ENCODE measurements at places on chromosomes 6 and 20.
A peak's percentile ranks its signal among the peaks of the same experiment; 100 is the strongest.

- no peak for DNase-seq
Measured at GRCh38 chr6:5403609-5404008, 142.3 kb downstream of the FARS2 start.

DNA sequence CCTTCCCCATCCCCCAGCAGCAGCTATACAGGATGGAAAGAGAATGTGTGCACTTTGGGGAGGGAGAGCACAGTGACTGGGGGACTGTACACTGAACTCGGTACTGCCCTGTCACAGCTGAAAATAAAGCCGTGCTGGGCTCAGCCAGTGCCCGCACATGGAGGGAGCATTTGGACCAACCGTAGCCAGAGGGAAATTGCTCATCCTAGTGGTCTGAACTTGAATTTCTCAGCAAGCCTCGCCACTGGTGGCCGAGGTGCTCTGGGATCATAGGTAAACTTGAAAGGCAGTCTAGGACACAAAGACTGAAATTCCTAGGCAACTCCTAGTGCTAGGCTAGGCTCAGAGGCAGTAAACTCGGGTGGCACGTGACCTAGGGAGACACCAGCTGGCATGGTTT lies 61.0 kb downstream of the DZANK1 start:
- DNase-seq: no peak

GRCh38 chr6:112504621-112505020 lies 157.5 kb downstream of the RFPL4B start:
- DNase-seq: no peak

- no peak for DNase-seq
Measured at GRCh38 chr6:88443554-88443953, 277.4 kb upstream of the CNR1 start.

GRCh38 chr6:12585497-12585958 lies 131.0 kb upstream of the PHACTR1 start:
- DNase-seq: no peak

DNA sequence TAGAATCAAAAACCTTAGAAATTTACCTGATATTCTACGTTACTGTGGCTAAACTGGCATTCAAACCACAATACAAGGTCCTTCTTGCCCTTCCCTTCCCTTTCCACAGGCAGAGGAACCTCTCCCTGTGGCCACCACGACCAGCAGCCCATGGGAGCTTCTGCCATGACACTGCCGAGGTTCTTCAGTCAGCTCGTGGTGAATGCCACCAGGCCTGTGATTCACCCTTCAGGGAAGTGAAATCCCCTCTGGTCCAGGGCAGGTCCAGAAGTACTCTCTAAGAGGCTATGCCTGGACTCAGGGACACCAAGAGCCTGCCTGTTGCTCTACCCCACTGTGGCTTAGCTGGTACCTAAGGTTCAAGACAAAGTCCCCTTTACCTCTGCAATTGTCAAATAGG lies 123.0 kb downstream of the HTR1B start:
- no peak for DNase-seq

DNA sequence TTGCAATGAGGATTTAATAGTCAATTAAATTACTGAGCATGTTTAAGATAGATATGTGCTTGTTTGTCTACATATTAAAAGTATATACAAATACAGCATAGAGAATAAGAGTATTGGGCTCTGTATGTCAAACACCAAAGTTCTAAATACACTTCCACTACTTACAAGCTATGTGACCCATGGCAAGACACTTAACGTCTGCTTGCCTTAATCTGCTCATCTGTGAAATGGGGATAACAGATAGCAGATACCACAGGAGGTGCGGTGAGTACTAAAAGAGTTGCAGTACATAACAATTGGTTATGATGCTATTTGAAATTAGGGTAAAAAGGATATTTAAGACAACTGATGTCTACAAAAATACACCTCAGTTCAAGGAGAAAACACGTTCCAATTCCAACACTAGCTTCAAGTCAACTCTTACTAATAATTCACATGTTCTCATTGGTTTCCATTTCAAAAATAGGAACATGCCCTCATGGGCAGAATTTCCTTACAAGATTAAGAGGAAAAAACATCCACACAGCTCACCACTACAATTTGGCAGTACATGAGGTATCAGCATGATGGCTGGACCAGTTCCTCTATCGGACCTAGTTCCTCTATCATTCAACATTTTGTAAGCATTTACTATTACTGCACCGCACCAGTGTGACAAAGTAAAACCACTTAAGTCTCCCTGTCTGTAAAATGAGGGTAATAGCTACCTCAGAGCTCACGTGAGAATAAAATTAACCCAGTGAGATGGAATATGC lies 101.1 kb downstream of the SMLR1 start:
- no peak for DNase-seq

DNA sequence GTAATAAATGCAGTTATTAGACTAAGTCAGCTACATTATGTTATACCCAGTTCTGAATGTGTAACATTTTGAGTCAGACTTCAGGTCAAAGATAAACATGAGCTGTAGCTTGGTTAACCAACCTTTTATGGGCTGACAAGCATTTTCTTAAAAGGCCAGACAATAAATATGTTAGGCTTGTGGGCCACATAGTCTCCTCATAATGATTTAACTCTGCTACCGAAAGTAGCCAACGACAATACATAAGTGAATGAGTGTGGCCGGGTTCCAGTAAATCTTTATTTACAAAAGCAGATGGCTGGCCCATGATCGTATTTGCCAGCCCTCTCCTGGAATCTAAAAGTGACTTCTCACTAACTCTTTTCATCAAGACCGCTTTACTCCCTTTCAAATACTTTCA lies 49.9 kb downstream of the ATG5 start:
- DNase-seq: no peak

- DNase-seq: no peak
Measured at GRCh38 chr6:69398729-69399128, 398.1 kb downstream of the LMBRD1 start.

- DNase-seq: no peak
Measured at GRCh38 chr6:89536231-89536630, 102.3 kb downstream of the LYRM2 start.

GRCh38 chr6:25303254-25303653 lies 24.1 kb downstream of the CARMIL1 start:
- DNase-seq: no peak

GRCh38 chr6:37882724-37883413 lies 63.3 kb downstream of the ZFAND3 start:
- DNase-seq: no peak

DNA sequence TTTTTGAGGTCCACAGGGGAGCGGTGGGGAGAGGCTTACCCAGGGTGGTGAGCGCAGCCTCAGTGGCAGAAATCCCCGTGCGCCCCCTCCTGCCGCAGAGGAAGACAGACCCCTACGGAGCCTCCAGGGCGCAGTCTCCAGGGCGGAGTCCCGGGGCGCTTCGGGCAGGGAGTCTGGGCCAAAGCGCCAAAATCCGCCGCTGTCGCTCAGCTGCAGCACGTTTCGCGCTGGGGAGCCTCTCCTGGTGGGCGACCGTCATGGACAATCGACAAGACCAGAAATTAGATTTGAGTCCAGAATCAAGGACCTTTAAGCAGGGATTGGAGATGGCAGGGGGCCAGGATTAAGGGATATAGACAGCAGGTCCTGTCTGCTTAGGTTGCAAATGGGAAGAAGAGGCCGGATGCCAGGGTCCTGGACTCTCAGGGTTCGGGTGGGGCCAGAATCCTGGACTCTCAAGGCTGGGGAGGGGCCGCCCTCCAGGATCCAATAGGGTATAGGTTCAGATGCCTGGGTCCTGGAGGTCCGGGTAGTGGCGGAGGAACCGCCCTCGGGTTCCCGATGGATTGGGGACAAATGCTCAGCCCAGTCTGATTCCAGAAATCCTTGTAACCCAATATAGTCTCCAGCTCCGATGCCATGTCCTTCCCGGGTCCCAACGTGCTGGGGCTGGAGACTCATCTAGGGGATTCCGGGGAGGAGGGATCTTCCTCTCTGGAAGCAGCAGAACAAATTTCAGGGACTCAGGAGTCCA lies 7.9 kb upstream of the HLA-E start:
- no peak for DNase-seq

DNA sequence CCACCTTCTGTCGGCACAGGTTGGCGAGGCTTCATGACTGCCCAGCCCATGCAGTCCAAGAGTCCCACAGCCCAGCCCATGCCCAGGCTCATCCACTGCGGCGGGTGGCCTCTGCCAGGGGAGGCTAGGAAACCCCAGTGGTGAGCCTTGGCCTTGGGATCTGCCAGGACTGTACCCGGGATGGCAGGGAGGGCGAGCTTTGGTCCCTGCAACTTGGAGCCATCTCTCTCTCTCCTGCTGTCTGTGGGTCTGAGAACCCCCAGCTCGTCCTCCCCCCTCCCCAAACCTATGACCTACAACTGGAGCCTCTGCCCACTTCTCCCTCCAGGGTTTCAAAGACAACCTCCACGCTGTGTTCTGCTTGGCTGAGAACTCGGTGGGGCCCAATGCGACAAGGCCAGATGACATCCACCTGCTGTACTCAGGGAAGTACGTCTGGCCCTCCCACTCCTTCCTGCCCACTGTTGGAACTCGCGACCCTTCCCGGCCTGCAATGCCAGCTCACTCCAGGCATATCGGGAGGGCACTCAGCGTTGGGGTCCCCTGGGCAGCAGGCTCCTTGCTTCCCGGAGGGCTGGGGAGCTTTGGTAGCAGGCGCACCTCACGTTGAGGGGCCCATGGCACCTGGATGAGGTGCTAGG lies 19.7 kb downstream of the NPEPL1 start:
- no peak for DNase-seq

DNA sequence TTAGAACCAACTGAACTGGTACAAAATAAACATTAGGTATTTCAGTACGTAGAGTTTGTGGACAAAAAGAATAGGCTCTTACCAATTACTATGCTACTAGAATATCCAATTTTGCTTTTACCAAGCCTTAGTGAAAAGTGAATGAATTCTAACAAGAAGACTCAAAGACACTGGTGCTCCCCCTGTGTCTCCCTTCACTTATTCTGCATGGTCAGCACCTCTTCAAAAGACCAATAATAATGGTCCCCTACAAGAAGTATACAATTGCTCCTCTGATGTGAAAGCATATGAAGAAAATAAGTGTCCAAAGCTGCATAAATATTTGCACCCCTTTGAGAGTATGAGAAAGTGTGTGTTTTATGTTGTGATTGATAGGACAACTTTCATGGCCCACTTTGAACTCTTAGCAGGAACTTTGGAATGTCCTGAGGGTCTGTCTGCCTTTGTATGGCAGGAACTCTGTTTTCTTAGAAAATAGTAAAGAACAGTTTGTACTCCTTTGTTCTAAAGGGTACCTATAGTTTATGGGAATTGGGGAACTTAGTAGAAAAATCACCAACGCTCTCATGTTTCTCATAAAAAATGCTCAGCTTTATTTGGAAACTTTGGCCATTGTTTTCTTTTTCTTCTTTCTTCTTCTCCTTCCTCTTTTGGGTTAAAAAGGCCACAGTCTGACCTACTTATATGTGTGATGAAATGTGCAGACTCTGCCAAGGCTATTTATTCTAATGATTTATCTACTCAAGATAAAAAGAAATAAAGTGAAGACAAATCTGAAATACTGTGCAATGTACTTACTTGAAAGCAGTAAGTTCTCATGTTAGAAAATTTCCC lies 352.4 kb downstream of the LAMA2 start:
- DNase-seq: no peak

GRCh38 chr20:25574411-25574810 lies 10.9 kb downstream of the NINL start:
- DNase-seq: no peak

GRCh38 chr6:31180500-31180899 lies 10.0 kb upstream of the POU5F1 start:
- peak; percentile 86 for DNase-seq

- DNase-seq: no peak
Measured at GRCh38 chr20:48162621-48163020, 377.3 kb upstream of the SULF2 start.

GRCh38 chr6:76026101-76026500 lies 46.4 kb downstream of the IMPG1 start:
- no peak for DNase-seq

DNA sequence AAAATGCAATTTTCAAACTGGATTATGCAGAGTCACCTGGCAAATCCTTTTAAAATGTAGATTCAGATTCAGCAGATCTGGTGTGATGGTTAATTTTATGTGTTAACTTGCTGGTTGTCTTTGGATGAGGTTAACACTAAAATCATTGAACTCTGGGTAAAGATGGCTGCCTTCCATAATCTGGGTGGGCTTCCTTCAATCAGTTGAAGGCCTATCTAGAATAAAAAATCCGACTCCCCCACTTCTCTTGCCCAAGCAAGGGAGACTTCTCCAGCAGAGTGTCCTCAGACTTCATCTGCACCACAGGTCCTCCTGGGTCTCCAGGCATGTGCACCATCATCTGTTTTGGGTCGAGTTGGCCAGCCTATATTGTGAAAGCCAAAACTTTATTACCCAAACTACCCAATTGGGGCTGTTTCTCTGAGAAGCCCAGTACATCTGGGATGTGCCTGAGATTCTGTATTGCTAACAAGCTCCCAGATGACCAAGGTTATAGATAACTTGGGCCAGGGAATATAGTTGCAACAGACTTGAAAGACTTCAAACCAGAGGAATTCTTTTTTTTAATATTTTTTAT lies 1.6 kb upstream of the SLC17A5 start:
- no peak for DNase-seq

GRCh38 chr20:49759266-49759950 lies 45.7 kb upstream of the B4GALT5 start:
- no peak for DNase-seq

- DNase-seq: peak; percentile 48
Measured at GRCh38 chr20:45229264-45230056, 8.3 kb downstream of the SEMG2 start.

- no peak for DNase-seq
Measured at GRCh38 chr6:40391851-40392517, 195.2 kb downstream of the LRFN2 start.

GRCh38 chr6:44867571-44868334 lies 460.4 kb upstream of the RUNX2 start:
- peak; percentile 40 for DNase-seq

DNA sequence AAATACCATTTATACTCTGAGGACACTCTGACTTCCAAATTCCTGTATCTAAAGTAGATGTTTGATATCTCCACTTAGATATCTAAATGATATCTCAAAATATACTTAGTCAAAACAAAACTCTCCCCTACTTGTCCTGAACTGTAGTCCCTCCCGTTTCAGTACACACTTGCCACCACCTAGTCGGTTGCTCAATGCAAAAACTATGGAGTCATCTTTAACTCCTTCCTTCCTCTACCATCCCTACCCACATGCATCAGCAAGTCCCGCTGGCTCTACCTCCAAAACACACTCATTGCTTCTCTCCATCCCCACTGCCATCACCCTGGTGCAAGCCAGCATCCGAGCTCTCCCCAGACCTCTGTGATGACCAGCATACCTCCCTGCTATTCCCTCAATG lies 13.2 kb downstream of the STX7 start:
- DNase-seq: no peak

GRCh38 chr20:58634521-58635278 lies 16.4 kb upstream of the STX16 start:
- DNase-seq: no peak

GRCh38 chr6:30494291-30494861 lies 5.1 kb downstream of the HLA-E start:
- no peak for DNase-seq

Measured in GM06990 (cell line).